Renal pelvis (tissue), 12 donors: ENCODE measurements at places on chromosomes 2 and 18. TPM values are rescaled to one million over a fixed set of nuclear protein-coding genes. Genes with fewer than 3 reads are reported as not detected.

ITGAV gene
- polyA plus RNA-seq, result 66.8 TPM

REG1B gene
- polyA plus RNA-seq, result not detected

- DNase-seq, result no peak
These were observed 239.1 kb downstream of the ALPK2 start for GRCh38 chr18:58389745-58390144.

CXCR1 gene
- not detected for polyA plus RNA-seq

GRCh38 chr2:68388358-68388757 lies 23.3 kb downstream of the PLEK start:
- no peak for DNase-seq

SNRNP27 gene
- 67.7 TPM for polyA plus RNA-seq

GRCh38 chr18:69814861-69815385 lies 132.8 kb downstream of the CD226 start:
- DNase-seq, result no peak

NT5C1B gene
- 1.0 TPM for polyA plus RNA-seq

LRRC30 gene
- not detected for polyA plus RNA-seq

CNGA3 gene
- polyA plus RNA-seq, result not detected

FABP1 gene
- 18.5 TPM for polyA plus RNA-seq

- no peak for DNase-seq
These were observed 115.8 kb downstream of the SS18 start for GRCh38 chr18:25974630-25975077.

GRCh38 chr2:55130849-55131248 lies 80.6 kb upstream of the RTN4 start:
- DNase-seq, result no peak
